ENCODE measurements at places on chromosomes 12 and 14.
A peak's percentile ranks its signal among the peaks of the same experiment; 100 is the strongest.

DNA sequence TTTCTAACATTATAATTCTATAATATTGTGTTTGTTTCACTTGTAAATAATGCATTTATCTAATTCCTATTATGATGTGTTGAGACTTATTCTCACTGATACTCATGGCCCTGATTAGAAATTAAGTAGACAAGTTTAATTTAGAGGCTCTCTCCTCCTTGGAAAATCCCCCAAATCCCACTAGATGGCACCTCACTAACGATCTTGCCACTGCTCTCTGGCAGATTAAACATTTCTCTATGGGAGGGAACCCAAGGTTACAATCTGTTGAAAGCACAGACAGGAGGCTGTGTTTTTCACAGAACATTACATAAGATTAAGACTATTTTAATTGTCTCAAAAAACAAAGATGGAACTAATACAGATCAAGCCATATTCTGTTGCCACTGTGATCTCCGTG is 318.7 kb downstream of the LRFN5 start:
- DNase-seq: peak; percentile 81

- DNase-seq: peak; percentile 99
Measured at GRCh38 chr14:102524451-102525218, 15.1 kb upstream of the ANKRD9 start.

GRCh38 chr12:54398995-54399793 is 14.7 kb upstream of the ZNF385A start:
- peak; percentile 46 for DNase-seq

GRCh38 chr14:64761441-64762043 is 57.3 kb downstream of the PLEKHG3 start:
- peak; percentile 83 for DNase-seq

- peak; percentile 84 for DNase-seq
Measured at GRCh38 chr12:113134521-113134951, 1.0 kb downstream of the RASAL1 start.

- no peak for DNase-seq
Measured at GRCh38 chr12:24719293-24719721, 229.6 kb downstream of the BCAT1 start.

- DNase-seq: no peak
Measured at GRCh38 chr12:39646963-39647362, 27.4 kb upstream of the ABCD2 start.

- no peak for DNase-seq
Measured at GRCh38 chr12:83075471-83075870, 388.8 kb downstream of the TMTC2 start.

DNA sequence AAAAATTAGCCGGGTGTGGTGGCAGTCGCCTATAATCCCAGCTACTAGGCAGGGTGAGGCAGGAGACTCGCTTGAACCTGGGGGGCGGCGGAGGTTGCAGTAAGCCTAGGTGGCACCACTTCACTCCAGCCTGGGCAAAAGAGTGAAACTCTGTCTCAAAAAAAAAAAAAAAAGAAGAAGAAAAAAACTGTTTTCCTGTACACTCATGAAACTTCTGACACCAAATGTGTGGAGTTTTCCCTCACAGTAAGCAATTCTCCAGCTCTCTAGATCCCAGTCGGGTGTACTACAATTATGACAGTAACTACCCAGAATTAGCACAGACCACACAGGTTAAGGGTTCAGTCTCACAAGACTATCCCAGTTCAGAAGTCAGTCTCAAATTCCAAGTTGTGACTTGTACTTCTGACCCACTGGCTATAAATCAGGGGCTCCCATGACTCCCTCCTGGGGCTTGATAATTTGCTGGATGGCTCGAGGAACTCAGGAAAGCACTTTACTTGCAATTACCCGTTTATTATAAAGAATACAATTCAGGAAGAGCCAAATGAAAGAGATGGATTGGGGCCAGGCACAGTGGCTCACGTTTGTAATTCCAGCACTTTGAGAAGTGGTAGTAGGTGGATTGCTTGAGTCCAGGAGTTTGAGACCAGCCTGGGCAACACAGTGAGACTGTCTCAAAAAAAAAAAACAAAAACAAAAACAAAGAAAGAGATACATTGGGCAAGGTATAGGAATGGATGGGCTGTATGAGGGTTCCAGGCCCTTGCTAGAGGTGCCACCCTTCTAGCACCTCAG is 12.4 kb upstream of the ARF6 start:
- no peak for DNase-seq

GRCh38 chr14:61726778-61727658 is 31.7 kb downstream of the HIF1A start:
- DNase-seq: no peak

DNA sequence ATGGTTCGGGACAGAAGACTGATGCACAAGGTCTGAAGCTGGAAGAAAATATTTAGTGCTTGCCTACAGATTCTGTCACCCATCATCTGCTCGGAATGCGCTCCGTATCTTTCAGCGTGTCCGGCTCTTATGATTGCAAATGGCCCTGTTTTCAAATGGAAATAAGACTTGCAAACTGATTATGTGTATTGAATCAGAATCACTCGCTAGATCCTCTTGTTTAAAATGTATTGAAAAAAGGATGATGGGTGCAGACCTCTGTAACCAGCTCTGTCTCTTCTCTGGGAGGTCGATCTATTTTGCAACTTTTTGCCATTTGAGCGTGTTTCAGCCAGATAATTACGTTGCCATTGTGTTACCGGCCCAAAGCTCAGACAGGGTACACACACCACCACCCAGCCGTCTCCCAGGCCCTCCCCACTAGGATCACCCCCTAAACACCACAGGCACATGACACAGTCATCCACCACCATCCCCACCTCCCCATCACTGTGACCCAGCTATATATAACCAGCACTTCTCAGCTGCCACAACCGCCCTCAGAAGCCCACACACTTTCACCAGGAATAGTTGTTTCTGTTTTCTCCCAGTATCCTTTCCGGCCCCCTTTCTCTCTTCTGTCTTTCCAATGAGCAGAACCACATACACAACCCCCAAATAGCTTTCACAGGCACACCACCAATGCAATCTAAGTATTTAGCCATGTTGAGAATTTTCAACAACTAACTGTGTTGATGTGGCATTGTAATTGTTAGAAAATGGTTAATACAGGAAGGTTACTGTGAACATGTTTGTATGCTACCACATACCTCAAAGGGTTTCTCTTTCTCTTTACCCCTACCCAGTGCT is 10.7 kb downstream of the NKX2-1 start:
- DNase-seq: peak; percentile 69

DNA sequence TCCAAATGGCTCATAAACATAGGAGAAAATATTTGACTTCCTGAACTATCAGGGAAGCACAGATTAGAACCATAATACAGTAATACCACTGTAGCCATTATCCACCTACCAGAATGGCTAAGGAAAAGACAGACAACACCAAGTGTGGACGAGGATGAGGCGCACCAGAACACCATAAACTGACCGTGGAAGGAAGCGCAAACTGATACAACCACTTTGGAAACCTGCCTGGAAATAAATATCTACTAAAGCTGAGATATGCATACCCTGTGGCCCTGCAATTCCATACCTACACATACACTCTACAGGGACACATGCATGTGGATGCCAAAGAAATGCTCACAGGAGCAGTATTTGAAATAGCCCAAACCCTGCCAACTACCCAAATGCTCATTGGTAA is 60.3 kb downstream of the RBM19 start:
- DNase-seq: no peak

Measured in NCI-H1105 treated with DMSO at 0.1 percent for 48 hours (cell line).